Peyer's patch (tissue), 4 donors: ENCODE measurements at places on chromosomes 2 and 18. TPM values are rescaled to one million over a fixed set of nuclear protein-coding genes. Genes with fewer than 3 reads are reported as not detected.

The GKN2 gene
- total RNA-seq, result not detected

The VAMP8 gene
- 75.1 TPM for total RNA-seq

The CHMP3 gene
- 127 TPM for total RNA-seq

The CNRIP1 gene
- total RNA-seq, result 2.1 TPM

The RRM2 gene
- total RNA-seq, result 19.3 TPM

The UGT1A4 gene
- total RNA-seq, result not detected

The LRATD1 gene
- 152 TPM for total RNA-seq

The PRKAG3 gene
- not detected for total RNA-seq

The G6PC2 gene
- total RNA-seq, result not detected

The INHBB gene
- total RNA-seq, result 0.70 TPM

The C2orf66 gene
- total RNA-seq, result not detected

The NPAS2 gene
- 29.7 TPM for total RNA-seq

The DPYSL5 gene
- not detected for total RNA-seq

The MYOM1 gene
- 4.4 TPM for total RNA-seq

The FAM110C gene
- 28.9 TPM for total RNA-seq

The CRYGD gene
- not detected for total RNA-seq

The PRSS56 gene
- total RNA-seq, result not detected
